Stimulated activated CD4-positive, alpha-beta T cell treated with anti-CD3 and anti-CD28 coated beads, Interleukin-2, amount 100 ng/mL, for 48 hours (primary cell): ENCODE measurements at places on chromosomes 6 and 20.

DNA sequence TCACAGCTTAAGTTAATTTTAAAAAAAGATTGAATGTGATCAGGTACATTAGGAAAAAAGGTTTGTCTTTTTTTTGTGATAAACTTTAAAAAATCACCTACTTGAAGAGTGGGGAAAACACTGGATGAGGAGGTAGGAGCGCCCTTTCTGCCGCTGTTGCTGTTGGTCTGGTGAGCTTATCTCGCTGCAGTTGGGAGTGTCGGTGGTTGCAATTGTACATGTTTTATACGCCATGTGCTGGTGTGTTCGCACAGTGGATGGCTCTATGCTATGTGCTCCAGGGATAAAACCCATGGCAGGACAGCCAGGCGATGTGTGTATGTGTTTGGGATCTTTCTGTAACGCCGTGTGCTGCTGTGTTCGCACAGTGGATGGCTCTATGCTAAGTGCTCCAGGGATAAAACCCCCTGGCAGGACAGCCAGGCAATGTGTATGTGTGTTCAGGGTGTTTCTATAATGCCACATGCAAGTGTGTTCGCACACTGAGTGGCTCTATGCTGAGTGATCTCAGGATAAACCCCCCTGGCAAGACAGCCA lies 1.7 kb downstream of the SLC22A3 start:
- no peak for DNase-seq

DNA sequence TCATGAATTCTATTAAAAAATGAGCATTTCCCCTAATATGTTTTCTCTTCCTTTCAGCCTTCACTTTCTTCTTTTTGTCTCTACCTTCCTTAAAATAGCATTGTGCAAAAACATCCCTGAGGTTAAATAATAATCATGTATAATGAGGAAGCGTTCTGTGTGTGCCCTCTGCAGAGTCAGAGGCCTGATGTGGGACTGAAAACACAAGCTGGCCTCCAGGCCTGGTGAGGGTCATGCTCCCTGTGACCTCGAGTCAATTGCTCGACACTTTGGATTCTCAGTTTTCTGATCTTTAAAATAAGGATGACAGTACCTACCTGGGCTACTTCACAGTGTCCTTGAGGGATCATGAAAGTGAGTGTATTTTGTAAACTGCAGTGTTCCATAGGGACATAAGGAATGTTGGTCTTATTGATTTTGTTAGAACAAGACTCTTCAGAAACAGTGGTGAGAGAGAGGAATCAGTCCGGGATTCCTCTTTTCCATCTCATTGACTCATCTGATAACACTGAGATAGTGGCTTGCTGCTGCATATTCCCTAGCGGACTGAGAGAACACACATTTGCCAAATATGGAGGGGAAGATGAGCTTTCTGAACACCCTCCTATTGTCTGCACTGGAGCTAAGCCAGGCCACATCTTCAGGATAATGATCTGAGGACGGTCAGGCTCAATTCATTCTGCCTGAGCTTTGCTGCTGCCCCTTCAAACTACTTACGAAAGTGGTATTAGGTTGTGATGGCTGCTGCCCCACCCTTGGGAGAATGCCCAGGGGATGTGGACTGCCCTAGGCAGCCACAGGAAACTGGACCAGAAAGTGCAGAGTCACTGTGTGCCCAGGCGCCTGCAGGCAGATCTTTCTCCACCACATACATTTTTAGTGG lies 39.6 kb upstream of the PDE7B start:
- DNase-seq: no peak

DNA sequence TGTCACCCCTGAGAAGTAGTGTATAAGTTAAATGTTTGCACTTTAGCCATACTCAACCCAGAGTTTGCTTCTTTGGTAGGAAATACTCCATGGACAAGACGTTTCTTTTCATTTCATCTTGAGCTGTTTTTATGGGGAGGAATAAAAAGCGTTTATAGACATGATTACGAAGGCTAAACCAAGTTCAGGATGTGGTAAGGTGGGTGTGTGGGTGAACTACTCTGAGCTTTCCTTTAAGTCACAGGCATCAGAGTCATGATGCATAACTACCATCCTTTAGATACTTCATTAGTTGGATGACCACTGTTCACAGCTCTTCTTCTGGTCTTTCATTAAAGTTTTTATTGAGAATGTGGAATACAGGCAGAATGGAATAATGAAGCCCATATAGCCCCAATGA lies 48.9 kb downstream of the EBF4 start:
- DNase-seq: no peak

GRCh38 chr6:74343804-74344203 lies 647.8 kb downstream of the CD109 start:
- DNase-seq: no peak

- DNase-seq: peak; percentile 42
Measured at GRCh38 chr20:62010551-62011402, 54.9 kb downstream of the TAF4 start.

- no peak for DNase-seq
Measured at GRCh38 chr6:147226163-147226724, 22.0 kb downstream of the STXBP5 start.

- no peak for DNase-seq
Measured at GRCh38 chr6:128491610-128492206, 28.7 kb downstream of the PTPRK start.

GRCh38 chr6:163711615-163712565 lies 297.4 kb downstream of the QKI start:
- DNase-seq: no peak

GRCh38 chr6:109295109-109295773 lies 87.0 kb downstream of the CD164 start:
- DNase-seq: no peak

- no peak for DNase-seq
Measured at GRCh38 chr6:154411076-154411475, 54.5 kb upstream of the IPCEF1 start.

GRCh38 chr20:22984606-22985005 lies 50.5 kb upstream of the SSTR4 start:
- no peak for DNase-seq

- DNase-seq: peak; percentile 50
Measured at GRCh38 chr6:119742188-119742803, 392.7 kb upstream of the MAN1A1 start.

- no peak for DNase-seq
Measured at GRCh38 chr20:35307666-35308653, 15.7 kb upstream of the FAM83C start.

- DNase-seq: no peak
Measured at GRCh38 chr6:15073344-15073789, 172.5 kb upstream of the JARID2 start.

GRCh38 chr6:32327103-32327502 lies 44.6 kb downstream of the TSBP1 start:
- DNase-seq: no peak

GRCh38 chr6:7827142-7827541 lies 83.4 kb downstream of the TXNDC5 start:
- no peak for DNase-seq

DNA sequence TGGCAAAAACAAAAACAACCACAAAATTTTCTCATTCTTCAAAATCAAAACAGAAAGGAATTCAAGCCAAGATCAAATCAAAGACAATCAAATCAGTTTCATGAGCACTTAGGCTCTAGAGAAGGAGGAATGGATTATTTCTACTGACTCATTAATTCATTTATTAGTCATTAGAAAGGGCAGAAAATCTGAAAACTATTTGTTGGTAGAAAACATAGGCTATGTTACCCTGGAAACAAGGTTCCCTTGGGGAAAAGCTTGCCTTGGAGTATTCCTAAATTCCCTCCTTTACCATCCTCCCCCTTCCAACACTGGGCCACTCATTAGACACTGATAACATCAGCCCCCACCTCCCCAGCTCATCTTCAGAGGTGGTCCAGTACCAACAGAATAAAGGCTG lies 17.5 kb downstream of the KIF16B start:
- DNase-seq: no peak

- no peak for DNase-seq
Measured at GRCh38 chr6:110323258-110323657, 34.9 kb downstream of the METTL24 start.

DNA sequence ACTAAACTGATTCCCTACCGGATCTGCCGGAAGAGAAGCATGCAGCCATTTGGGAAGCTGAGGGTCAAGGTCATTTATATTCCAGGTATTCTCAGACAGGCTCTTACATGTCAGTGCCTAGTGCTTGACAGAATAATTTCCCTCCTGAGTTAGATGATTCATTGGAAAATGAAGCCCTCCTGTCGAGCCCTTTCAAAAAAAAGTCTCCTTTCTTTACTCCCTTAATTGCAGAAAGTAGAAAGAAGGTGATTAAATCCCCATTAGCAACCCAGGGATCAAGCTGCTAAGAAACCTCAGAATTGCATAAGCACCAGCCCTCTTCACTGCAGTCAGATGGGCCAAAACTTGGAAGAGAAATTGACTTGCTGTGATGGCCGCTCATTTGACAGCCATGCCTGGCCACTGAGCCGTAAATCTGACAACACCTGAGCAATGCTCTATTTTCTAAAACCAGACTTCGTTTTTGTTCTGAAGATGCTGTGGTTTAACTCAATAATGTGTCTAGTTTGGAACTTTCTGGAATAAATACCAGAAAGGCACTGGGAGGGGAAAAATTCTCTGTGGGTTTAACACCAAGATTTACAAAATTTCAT lies 61.0 kb upstream of the ARMH2 start:
- no peak for DNase-seq

GRCh38 chr20:47139934-47140535 lies 216.5 kb downstream of the ZMYND8 start:
- no peak for DNase-seq

DNA sequence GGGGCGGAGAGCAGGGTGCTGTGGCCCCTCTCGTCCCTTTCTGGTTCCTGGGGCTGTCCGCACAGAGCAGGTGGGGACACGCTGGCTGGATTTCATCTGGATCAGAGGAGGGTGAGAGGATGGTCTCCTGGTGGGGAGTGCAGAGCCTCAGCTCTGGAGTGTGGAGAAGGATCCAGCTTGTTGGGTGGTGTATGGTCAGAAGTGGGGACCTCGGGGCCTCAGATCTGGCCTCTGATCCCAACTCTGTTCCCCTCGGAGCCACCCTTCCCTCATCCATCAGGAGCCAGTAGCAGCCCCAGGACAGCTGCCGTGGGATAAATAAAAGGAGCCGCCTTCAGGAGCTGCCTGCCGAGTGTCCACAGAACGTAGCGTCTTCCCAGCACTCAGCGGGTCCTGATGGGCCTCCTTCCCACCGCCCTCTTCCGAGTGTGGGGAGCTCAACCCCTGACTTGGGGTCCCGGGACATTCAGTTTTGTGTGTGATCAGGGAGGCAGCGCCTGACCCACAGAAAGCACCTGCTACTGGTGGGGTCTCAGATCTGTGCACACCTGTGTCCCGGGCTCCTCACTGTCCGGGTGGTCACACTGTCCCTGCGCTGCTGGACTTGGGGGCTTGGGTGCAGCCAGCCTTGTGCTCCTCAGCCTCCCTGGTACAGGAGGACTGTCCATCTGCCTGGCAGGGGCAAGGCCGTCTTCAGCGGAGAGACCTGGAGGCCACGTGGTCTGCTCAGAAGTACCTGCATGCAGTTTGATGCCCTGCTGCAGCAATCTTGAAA lies 25.4 kb upstream of the BHLHE23 start:
- no peak for DNase-seq

DNA sequence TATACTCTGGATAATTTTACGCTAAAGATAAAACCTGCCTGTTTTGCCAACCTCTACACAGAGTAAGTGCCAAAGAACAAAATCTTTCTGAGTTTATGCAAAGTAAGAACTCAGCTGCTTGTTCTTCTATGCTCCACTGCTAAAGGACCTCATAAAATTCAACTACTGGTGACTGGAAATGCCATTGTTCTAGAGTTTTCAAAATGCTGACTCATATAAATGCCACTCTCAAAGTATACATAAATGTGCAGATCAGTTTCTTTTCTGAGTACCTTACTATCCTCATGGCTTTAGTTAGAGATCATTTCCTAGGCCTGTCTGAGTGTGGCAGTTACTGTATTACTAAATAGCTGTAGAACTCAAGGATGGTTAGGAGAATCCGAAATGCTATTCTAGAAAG lies 45.6 kb downstream of the LYRM4 start:
- DNase-seq: no peak

DNA sequence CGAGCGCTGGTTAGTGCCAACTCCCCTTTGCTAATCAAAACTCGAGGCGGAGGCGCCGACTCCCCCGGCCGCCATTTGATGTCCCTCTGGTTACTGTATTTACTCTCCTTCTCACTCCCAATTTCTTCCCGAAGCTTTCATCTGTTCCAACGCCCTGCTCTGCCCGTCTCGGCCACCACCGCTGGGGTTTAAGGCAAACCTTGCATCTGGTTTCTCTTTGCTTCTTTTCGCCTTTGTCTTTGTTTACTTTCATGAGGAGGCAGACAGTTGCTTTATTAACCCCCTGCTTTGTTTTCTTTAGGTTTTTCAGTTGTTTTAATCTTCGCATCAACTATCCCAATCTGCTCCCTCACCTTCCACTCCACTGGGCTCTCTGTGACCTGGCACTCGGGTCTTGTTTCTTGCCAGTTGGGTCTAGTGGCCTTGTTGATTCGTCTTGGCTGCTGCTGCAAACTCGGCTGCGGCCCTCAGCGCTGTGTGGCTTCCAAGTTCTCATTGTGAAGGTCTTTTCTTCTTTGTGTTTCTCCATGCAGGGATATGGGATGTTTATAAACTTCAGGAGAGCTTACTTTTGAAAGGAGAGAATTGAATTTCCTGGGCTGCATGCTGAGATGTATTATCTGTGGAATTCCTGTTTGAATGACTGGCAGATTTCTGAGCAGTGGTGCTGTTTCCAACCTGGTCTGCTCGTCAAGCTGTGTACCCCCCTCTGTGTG lies 155.1 kb downstream of the CDC5L start:
- no peak for DNase-seq
